ENCODE measurements at places on chromosomes 3 and 15.
A peak's percentile ranks its signal among the peaks of the same experiment; 100 is the strongest.

DNA sequence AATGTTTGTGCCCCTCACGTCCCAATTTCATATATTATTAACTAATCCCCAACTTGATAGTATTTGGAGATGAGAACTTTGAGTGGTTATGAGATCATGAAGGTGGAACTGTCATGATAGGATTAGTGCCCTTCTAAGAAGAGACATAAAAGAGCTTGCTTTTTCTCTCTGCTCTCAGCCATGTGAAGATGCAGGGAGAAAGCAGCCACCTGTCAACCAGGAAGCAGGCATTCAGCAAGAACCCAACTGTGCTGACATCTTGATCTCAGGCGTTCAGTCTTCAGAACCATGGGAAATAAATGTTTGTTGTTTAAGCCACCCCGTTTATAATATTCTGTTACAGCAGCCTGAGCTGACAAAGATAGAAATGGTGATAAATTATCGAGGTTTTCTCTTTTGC is 278.7 kb upstream of the KCNMB2 start:
- DNase-seq: no peak

- DNase-seq: no peak
Measured at GRCh38 chr15:72272997-72273352, 621 bp upstream of the PARP6 start.

- DNase-seq: no peak
Measured at GRCh38 chr3:149833241-149833640, 20.2 kb downstream of the RNF13 start.

DNA sequence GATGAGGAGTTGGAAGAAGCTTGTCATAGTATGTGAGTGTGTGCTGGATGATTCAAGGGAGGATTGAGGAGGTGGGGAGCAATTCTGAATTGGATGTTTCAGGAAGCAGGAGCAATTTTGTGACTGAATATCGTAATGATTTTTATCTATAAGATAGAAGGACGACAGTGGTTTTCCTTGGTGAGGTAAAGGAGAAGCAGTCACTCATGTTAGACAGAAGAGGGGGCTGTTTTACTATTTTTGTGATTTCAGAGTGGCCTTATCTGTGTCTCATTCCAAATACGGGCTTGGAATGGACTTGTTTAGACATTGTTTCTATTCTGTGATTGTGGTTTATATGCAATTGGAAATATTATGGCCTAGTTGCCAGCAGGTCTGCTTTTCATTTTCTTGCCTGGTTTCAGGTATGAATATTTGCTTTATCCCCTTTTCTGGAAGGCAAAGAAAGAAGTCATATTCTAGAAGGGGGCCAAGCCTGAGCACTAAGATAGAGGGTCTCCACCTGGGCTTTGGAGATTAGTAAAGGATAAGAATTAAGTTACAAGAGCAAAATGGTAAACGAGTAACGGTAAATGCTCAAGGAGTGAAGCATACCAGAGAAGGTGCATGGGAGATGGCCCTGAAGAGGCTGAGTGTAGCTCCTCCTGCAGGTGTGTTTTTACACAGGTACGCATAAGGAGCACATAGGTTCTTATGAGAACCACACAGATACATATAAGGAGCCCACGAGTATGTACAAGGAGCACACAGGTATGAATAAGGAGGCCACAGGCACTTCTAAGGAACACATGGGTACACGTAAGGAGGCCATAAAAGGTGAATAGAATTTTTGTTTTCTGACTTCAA is 124.6 kb upstream of the KCNAB1 start:
- peak; percentile 64 for DNase-seq

DNA sequence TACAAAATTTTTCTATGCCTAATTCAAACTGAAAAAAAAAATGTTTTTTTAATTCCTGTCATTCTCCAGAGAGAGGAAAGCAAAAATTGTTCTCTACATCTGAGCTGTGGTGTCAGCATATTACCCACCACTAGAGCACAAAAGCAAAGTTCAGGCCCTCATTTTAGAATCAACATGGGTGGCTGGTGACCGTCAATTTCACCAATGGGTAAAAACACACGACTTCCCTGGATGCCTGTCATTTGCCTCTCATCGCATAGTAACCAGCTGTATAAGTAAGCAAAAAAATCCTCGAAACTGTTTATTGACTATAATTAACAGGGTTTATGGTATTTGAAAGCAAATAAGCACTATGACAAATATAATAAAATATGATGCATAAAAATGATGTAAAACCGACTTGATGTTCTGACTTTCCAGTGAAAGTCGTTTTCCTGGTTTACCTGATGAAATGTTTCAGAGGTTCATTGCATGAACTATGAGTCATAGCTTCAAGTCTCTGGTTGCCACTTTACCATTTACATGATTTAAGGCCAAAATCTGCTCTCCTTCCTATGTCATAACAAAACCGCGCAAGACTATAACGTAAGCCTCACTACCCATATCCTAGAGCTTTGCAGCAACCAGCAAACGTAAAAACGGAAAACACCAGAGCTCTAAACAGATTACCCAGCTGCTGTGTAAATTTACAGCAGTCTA is 60.5 kb downstream of the THBS1 start:
- no peak for DNase-seq

- peak; percentile 61 for DNase-seq
Measured at GRCh38 chr15:55823699-55824340, 80.9 kb upstream of the PRTG start.

DNA sequence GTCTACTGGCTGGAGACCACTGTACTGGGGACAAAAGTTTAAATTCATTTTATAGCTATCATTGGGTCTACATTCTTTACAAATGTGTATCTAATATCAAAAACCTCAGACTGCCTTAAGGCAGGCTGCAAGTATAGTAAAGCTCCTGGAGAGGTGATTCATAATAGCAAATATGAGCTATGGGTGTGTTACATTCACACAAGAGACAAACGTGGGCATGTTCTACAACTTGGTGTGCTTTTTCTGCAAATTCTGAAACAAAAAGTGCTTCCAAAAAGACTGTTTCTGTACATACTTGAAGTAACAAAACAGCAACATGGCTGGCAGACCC is 1101.4 kb downstream of the ROBO1 start:
- DNase-seq: peak; percentile 67

DNA sequence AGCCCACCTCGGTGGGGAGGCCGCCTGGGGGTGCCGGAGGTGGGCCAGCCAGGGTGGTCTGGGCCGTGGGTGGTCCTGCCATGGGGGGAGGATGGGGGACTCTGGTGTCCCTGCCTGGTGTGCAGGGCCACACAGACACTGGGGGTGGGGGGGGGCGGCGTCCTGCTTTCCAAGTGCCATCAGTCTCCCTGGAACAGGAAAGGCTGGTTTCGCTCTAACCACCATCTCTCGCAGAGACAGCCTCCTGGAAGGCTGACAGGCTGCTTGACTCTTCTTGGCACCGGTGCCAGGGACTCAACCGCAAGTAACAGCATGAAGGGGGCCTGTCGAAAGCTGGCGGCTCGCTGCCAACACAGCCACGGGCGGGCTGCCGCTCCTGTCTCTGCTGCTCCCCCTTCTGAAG is 40.3 kb downstream of the RGMA start:
- DNase-seq: no peak

DNA sequence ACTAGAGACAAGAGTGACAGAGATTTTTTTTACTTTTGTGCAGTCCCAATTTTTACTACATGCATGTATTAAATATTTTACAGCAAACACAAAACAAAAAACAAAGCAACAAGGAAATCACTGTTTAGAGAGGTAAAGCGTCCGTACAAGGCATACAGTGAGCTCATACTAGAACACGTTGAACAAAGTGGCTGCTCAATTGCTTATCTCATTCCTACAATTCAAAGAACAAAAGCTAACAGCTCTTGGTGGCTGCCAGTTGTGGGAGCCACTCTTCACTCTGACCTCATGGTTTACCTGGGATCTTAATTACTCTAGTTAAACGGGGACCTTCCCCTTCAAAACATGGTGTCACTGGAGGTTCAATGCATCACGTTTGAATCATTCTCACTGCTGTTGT is 7.6 kb upstream of the ARHGEF26 start:
- no peak for DNase-seq

GRCh38 chr15:99481113-99481950 is 84.5 kb upstream of the MEF2A start:
- DNase-seq: no peak

DNA sequence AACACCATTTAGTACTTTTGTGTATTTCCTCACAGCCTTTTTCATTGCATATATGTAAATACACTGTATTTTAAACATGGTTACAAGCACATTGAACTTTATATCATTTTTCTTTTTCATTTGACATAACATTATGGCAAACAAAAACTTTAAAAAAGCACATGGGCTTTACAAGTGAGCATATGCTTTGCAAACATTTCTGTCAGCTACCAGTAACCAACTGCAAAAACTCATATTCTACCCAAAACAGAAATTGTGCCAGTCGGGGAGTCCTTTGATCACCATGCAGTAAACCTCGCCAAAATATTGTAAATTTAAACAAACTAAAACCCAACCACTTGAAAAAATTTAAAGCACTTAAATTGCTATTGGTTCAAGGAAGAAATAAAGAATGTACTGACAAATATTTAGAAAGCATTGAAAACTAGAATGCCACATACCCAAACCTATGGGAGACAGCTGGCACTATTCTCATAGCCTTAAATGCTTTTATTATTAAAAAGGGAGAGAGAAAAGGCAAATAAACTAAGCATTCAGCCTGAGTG is 24.4 kb downstream of the ZNF710 start:
- no peak for DNase-seq

DNA sequence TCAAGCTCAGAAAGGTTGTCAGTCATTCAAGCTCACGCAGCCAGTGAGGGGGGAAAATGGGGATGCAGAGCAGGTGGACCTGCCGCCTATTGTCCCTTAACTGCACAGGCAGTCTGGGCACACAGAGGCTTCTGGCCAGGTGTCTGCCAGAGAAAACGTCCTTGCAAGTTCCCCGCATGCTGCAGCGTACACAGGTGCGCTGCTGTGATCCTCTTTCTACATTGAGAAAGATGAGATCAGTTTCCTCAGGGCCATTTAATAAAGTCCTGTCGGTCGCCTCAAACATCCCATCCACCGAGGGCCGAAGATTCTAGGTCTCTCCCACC is 445 bp upstream of the TSEN2 start:
- DNase-seq: no peak

DNA sequence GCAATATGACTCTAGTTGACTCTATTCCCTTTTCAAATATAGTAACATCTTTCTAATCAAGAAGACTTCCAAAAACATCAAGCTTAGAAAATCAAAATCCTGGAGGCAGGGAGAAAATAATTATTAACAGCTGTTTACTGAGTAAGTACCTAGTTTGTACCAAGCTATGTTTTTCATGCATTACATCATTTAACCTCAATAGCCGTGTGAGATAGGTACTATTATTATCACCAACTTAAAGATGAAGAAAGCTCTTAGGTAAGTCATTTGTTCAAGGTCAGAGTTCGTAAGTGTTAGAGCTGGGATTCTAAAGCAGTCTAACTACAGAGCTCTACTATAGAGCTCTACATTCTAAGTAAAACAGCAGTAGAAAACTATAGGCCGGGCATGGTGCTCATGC is 41.6 kb downstream of the GSK3B start:
- no peak for DNase-seq

DNA sequence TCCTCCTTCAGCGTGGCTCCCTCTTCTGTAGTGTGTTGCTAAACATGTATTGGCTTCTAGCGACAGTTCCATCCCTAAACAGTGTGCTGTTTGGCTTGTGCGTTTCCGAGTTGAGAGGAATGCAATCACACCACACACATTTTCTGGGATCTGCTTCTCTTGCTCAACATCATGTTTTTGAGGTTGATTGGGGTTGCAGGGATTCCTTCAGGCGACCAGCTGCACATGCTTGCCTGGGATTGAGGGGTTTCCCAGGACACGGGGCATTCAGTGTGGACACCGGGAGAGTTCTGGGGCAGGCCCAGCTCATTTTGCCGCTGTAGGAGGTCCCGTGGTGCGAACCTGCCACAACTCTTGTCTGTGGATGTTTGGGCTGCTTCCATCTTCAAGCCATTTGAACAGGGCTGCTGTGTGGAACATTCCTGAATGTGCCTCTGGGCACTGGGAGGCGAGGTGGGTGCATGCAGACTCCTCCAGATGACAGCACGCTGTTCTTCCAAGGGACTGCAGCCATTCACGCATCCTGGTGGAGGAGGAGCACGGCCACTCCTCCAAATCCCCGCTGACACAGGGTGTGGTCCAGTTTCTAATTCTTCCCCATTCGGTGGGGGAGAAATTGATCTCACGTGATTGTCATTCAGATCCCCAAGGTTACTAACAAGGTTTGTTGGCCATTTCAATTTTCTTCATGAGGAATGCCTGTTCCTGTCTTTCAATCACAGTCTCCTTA is 82.8 kb downstream of the PLXNA1 start:
- peak; percentile 36 for DNase-seq

DNA sequence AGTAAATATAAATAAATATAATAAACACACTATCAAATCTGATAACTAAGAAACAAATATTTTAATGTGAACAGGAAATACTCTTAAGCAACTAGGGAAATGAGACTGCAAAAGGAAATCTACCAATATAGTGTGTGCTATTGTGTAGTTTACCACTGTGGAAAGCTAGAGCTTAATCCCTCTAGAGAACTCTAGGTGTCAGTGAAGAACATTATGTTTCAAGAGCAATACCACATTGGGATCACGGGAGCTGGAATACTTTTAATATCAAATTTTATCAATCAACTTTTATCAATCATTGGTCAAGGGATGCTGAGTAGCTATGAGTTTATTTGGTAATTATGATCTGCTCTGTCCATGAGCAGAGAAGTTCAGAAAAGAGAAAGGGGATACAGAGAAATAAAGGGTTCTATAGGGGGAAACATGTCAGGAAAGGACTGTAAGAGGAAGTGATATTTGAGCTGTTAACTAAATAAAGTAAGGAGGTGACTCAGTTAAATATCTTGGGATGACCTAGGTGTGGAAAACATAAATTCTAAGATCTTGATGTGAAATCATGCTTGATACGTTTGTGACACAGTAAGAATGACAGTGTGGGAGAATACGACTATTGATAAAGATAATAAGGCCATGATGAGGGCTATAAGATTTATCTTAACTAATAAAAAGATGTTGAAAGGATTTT is 762.2 kb upstream of the ALCAM start:
- DNase-seq: no peak

DNA sequence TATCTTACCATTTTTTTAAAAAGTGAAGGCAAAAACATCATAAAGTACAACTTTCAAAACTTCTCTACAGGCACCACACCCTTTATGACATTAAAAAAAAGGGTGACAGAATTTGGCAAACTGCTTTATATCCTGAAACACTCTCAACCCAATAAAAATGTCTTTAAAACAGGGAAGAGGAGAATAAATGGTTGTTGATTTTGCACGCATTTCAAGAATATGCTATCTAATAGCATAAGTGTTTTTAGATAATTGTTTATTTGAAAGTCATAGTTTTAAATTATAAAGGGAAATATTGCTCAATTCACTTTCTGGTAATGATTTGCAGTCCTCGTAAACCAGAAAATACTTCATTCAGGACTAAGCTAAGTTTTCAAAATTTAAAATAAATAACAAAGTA is 1.7 kb upstream of the PCOLCE2 start:
- no peak for DNase-seq
